Germinal center (tissue), 1 donor: ENCODE measurements at places on chromosomes 1 and 21.

- no peak for DNase-seq
Observed at GRCh38 chr1:229364207-229365065, 21.6 kb upstream of the CCSAP start.

GRCh38 chr1:145720556-145720877 is 1.2 kb downstream of the CD160 start:
- no peak for DNase-seq

- no peak for DNase-seq
Observed at GRCh38 chr1:238223076-238223640, 332.4 kb upstream of the ZP4 start.

GRCh38 chr1:15001317-15001915 is 152.1 kb upstream of the TMEM51 start:
- DNase-seq = no peak

DNA sequence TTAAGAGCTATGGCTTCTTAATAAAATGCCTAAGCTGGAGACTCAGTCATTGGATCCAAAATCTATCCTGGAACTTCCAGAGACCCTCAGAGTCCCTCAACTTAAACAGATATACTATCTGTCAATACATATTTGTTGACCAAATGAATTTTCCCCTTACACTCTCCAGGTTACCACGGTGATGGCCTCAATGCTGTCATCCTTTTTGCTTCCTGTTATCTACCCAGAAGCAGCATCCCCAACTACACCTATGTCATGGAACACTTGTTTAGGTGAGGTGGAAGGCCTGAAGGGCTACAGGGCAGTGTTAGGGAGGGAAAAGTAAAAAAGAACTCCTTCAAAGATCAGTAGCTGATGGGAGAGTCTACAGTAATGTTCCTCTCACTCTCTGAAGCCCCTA is 4.4 kb upstream of the C1orf56 start:
- no peak for DNase-seq

- DNase-seq = no peak
Observed at GRCh38 chr1:83990734-83991133, 8.2 kb downstream of the TTLL7 start.

DNA sequence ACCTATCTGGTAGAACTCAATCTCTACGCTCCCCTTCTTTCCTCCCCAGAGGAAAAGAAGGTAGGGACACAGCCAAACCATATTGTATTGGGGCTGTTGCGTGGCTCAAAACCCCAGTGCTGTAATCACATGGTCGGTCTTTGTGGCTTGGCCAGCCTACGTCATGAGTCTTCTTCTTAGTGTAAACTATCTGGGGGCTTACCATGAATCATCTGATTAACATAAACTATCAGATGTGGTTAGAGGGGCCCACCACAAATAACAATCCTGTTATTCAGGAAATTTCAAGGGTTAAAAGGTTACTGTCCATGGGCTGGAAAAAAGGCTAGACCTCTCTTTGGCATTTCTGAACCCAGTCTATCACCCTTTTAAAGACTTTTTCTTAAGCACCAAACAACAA is 49.5 kb upstream of the GPR52 start:
- no peak for DNase-seq

DNA sequence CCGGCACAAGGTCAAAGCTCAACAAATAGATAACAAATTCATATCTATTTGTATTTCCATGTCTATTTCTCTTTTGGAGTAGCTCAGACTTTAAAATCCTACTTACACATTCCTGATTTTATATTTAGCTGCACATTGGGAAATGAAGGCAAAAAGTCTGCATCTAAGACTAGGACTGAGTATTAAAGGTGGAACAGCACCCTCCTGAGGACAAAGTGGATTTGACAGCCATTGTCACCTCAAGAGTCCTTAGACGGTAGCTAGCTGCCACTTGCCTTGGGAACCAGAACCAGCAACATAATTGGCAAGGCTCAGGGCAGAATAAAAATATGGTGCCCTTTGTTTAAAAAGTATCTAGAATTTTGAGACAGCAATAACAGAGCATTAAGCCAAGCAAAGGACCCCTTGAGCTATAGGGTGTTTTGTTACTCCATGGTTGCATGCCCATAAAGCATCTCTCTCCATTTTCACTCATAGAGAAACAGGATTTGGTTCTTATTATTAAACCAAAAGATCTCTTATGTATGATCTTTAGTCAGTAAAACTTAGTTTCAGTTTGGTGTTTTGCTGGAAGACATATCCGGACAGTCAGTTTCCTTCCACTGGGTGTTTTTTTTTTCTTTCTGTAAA is 30.0 kb upstream of the SGIP1 start:
- peak; percentile 10 for DNase-seq

GRCh38 chr1:158989424-158989823 is 20.3 kb upstream of the IFI16 start:
- no peak for DNase-seq

- no peak for DNase-seq
Observed at GRCh38 chr1:182257369-182258063, 134.1 kb downstream of the GLUL start.

- no peak for DNase-seq
Observed at GRCh38 chr1:206511362-206512057, 4.2 kb downstream of the RASSF5 start.

- no peak for DNase-seq
Observed at GRCh38 chr1:222995620-222996309, 147.3 kb downstream of the TLR5 start.

DNA sequence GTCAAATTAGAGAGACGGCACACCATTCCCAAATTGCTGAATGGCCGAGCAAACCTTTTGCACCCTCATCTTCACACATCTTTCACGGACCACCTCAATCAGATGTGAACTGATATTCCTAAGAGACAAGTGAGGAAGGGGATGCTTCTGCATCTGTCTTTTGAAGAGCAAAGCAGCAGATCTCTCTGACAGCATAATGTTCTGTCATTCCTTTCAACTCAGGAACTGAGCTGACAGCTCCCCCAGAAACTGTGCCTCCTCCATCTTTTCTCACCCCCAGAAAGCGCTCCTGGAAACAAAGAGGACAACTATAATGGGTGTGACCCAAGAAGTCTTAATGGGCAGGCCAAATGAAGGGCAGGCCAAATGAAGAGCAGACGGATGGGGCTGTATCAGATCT is 256.4 kb downstream of the C1orf94 start:
- no peak for DNase-seq

- no peak for DNase-seq
Observed at GRCh38 chr1:172916116-172916515, 134.6 kb downstream of the TNFSF18 start.

DNA sequence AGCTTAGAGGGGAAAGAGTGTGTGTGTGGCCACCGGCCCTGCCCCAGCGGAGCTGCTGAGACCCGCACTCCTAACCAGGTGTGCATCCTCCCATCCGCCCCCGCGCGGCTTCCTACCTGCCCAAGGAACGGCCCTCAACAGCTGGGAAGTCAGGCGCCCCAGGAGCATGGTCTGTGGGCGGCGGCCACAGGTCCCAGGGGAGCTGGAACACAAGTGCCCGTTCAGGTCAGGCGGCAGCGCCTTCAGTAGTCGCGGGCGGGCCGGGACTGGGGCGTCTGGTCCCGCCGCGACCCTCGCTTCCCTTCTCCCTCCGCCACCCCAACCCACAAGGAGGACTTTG is 448 bp downstream of the AURKAIP1 start:
- DNase-seq = no peak

DNA sequence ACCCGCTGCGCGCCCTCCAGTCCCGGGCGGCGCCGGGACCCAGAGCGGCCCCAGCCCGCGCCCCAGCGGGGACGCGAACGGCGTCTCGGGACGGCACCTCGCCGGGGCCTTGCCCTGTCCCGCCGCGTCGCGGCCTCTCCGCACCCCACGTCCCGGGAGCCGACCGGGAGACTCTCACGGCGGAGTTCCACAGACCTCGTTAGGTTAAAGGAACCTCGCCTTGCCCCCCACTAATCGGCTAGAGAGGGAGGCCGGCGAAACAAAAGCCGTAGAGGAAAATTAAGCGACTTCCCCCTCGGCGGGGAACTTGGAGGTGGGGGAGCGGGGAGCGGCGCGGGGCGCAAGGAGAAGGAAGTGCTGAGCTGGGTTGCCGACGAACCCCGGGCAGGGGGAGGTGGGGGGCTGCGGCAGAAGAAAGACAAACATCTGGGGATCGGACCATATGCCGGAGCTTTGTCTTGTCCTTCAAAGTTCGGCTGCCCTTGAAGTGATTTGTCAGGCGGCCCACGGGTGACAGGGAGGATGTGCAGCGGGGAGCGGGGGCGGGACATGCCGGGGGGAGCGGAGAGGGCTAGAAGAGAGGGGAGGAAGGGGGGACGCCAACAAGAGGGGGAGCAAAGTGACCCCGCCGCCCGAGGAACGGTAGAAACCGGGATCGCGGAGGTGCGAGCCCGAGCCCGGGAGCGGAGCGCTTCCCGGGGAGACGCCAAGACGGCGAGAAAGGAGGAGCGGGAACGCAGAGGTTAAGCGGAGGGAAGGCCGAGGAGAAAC is 120.0 kb upstream of the RRP15 start:
- peak; percentile 11 for DNase-seq
